Natural killer cell (primary cell): ENCODE measurements at places on chromosomes 3 and 15. TPM values are rescaled to one million over a fixed set of nuclear protein-coding genes. Genes with fewer than 3 reads are reported as not detected.

DNA sequence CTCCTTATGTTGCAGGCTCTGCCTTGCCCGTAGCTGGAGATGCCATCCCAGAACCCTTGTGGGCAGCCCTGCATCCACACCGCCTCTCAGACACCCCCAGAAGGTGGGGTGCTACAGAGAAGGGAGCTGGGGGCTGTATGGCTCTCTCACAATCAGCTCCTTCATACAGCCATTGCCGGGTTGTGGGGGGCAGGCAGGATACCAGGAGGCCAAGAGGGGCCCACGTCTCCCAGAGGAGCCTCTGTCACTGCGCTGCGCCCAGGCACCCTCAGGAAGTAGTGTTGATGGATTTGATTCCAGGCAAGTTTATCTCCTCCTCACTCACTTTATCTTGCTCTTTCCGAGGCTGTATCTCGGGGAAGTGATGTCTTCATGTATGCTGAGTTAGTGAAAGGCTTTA lies 171.6 kb downstream of the CHDH start:
- H3K36me3 ChIP-seq = no peaks in the 10 kb centered on the region
- no peaks in the 10 kb centered on the region for H3K4me1 ChIP-seq
- DNase-seq = no peak
- no peak overlapping the region for H3K27ac ChIP-seq
- H3K27me3 ChIP-seq = no peaks in the 10 kb centered on the region
- no peak overlapping the region for H3K4me3 ChIP-seq

DNA sequence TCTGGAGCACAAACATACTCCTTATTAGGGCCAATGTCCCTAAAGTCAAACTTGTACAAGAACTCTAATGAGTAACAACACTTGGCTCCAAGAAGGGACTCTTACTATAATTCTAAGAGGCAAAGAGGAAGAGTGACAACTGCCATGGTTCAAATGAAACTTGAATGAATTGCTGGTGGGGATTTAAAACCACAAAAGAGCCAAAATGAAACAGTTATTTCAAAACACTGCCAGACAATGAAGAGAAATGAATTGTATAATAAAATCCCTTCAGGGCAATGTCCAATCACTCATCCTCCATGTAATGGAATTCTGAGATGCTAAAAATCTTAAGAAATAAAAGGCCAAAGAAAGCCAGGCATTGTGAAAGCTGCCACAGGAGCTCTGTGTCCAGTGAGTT lies 14.2 kb downstream of the THRB start:
- H3K27ac ChIP-seq = no peak overlapping the region
- H3K27me3 ChIP-seq = no peaks in the 10 kb centered on the region
- DNase-seq = no peak
- no peaks in the 10 kb centered on the region for H3K4me1 ChIP-seq
- no peaks in the 10 kb centered on the region for H3K36me3 ChIP-seq

DNA sequence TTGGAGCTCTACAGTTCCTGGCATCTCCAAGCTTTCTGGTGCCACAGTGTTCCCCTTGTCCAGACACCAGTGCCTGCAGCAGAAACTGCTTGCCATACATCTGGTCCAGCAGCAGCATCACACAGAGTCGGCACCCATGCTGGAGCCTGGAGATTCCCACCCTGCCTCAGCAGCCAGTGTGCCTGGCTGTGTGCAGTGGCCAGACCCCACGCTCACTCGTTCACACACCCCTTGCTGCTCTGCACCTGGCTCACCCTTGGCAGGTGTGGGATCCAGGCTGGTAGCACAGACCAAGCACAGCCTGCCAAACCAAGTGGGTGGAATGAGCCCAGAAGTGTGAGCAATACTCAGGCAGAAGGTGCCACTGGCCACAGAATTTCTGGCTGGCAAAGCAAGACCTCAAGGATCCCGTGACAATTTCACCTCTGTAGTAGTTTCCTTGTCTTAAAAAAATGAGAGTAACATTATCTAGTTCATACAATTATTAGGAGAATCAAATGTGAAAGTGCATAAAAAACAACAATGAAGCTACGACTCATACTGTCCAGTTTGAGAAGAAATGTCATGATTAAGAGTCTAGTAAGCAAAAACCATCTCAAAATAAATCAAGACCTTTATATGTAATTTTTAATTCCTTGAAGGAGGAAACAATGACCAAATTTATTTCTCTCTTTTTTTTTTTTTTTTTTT lies 22.9 kb upstream of the ZBED2 start:
- H3K4me1 ChIP-seq = peaks cover 23% of the 10 kb centered on the region
- H3K4me3 ChIP-seq = no peak overlapping the region
- no peaks in the 10 kb centered on the region for H3K27me3 ChIP-seq
- H3K27ac ChIP-seq = peak overlapping the region; percentile 11

DNA sequence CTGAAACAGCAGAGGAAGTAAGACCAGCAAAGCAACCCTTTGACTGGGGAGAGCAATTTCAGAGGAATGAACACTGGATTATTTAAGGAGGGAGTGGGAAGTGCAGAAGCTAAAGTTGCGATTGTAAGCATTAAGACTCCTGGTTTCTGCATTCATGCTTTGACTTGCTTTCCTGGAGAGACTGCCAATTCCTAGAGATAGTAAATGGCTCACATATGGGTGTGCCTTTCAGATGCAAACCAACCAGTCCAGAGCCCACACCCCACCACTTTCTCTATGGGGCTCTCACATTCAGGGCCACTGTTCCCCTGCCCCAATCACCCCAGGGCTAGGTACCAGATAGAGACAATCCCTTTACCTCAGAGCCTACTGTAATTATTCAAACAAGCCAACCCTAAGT lies 200.9 kb upstream of the EIF1B start:
- DNase-seq = no peak
- H3K4me3 ChIP-seq = no peak overlapping the region
- no peaks in the 10 kb centered on the region for H3K27me3 ChIP-seq

DNA sequence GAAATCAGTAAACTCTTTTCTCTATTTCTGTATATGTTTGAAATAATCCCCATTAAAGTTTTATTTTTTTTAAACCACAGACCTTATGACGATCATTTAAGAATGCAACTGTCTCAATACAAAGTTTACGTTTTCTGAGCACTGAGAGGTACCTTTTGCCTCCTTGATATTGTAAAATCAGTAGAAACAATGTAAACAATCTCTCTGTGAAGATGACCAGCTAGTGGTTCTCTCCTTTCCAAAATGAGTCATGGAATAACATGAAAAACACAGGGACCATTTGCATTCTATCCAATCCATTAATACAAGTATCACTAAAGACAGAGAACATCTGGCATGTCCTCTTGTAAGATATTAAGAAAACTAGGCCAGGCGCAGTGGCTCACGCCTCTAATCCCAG lies 48.8 kb downstream of the RAD18 start:
- no peak for DNase-seq
- H3K4me3 ChIP-seq = no peak overlapping the region
- H3K36me3 ChIP-seq = peaks cover 7% of the 10 kb centered on the region
- no peak overlapping the region for H3K27ac ChIP-seq
- H3K4me1 ChIP-seq = no peaks in the 10 kb centered on the region

The CYP11A1 gene
- 5.1 TPM for total RNA-seq

DNA sequence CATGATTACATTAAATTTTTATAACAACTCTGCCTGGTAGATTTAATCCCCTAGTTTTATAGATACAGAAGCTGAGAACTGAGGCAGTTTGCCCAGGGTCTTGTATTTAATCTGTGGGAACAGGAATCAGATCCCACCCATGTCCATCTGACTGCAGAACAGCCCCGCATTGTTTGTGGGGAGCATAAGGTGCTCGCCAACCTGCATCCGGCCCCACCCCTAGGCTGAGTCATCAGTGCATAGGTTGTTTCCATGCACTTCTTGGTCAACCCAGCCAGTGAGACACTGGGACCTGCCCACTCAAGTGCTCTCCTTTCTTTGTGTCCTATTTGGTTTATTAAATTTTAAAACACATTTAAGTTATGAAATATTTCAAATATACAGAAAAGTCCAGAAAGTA lies 266.2 kb downstream of the OPA1 start:
- H3K4me1 ChIP-seq = no peaks in the 10 kb centered on the region
- no peaks in the 10 kb centered on the region for H3K27me3 ChIP-seq
- no peak overlapping the region for H3K27ac ChIP-seq
- DNase-seq = no peak
- no peaks in the 10 kb centered on the region for H3K36me3 ChIP-seq
- H3K4me3 ChIP-seq = no peak overlapping the region

The CGNL1 gene
- total RNA-seq = not detected

The EPM2AIP1 gene
- total RNA-seq = 33.7 TPM

- H3K36me3 ChIP-seq = no peaks in the 10 kb centered on the region
- no peaks in the 10 kb centered on the region for H3K4me1 ChIP-seq
- H3K27me3 ChIP-seq = no peaks in the 10 kb centered on the region
- DNase-seq = no peak
- no peak overlapping the region for H3K4me3 ChIP-seq
- H3K27ac ChIP-seq = no peak overlapping the region
These were observed 686.2 kb upstream of the NR2F2 start for GRCh38 chr15:95644100-95644875.

- no peak overlapping the region for H3K4me3 ChIP-seq
- H3K36me3 ChIP-seq = no peaks in the 10 kb centered on the region
- no peaks in the 10 kb centered on the region for H3K27me3 ChIP-seq
- H3K27ac ChIP-seq = no peak overlapping the region
- DNase-seq = no peak
- H3K4me1 ChIP-seq = no peaks in the 10 kb centered on the region
These were observed 77.3 kb downstream of the CPNE4 start for GRCh38 chr3:131957511-131957910.

The RBM5 gene
- 401 TPM for total RNA-seq

The PPARG gene
- total RNA-seq = not detected

DNA sequence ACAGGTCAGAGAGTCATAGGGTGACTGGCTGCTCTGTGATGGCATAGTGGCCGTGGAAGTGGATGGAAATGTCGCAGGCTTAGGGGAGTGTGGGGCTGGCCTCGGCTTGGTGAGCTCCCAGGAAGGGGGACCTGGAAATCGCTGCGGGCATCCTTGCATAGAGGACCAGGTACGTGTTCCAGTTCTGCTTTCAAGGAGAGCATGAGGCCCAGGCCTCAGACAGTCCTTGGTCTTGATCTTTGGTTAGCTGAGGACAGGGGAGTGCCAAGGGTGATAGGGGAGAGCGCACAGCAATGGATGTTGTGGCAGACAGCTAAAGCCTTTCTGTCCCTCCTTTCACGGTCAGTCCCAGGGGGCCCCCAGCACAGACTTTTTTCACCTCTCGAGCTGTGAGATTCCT lies 110.5 kb downstream of the SNRPN start:
- no peaks in the 10 kb centered on the region for H3K4me1 ChIP-seq
- DNase-seq = no peak
- peaks cover 41% of the 10 kb centered on the region for H3K36me3 ChIP-seq
- H3K27ac ChIP-seq = no peak overlapping the region
- no peak overlapping the region for H3K4me3 ChIP-seq

- no peak overlapping the region for H3K27ac ChIP-seq
- H3K36me3 ChIP-seq = peaks cover 3% of the 10 kb centered on the region
- no peaks in the 10 kb centered on the region for H3K27me3 ChIP-seq
- no peak overlapping the region for H3K4me3 ChIP-seq
- no peak for DNase-seq
These were observed 129.8 kb downstream of the DLG1 start for GRCh38 chr3:197168606-197169005.

GRCh38 chr3:126577261-126577660 lies 18.5 kb upstream of the C3orf22 start:
- no peaks in the 10 kb centered on the region for H3K36me3 ChIP-seq
- H3K4me3 ChIP-seq = no peak overlapping the region
- DNase-seq = no peak
- H3K27me3 ChIP-seq = no peaks in the 10 kb centered on the region
- H3K27ac ChIP-seq = no peak overlapping the region

The CSPG4 gene
- 0.09 TPM for total RNA-seq

The SQOR gene
- total RNA-seq = 22.8 TPM

DNA sequence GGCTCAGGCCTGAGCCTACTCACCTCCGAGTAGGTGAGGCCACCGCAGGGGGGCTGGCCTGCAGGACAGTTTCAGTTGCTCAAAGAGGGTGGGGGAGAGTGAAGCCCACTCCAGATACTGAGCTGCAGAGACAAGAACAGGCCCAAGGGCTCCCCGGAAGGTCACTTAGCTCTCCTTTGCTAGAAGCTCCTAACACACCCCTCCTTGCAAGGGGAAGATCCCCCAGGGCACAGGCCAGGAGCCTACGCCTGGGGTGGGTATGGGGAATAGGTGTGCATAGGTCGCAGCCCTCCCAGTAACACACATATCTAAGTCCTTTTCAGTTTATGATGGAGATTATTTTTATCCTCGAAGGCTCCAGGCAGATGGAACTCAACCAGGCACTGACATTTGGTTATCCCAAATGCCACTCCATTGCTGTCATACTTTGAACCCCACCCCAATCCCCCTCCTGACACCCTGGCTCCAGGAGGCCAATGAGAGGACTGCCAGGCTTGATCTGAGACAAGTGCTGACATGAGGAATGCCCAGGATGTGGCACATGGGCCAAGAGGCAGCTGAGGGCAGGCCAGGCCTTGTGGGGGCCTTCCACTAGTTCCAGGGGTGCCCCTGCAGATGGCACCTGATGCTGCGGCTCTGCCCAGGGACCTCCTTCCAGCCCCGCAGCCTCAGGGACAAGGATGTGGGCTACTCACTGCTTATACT lies 1.1 kb upstream of the MUSTN1 start:
- no peak overlapping the region for H3K4me3 ChIP-seq
- no peaks in the 10 kb centered on the region for H3K27me3 ChIP-seq
- H3K4me1 ChIP-seq = peaks cover 53% of the 10 kb centered on the region

The MYRIP gene
- total RNA-seq = not detected

DNA sequence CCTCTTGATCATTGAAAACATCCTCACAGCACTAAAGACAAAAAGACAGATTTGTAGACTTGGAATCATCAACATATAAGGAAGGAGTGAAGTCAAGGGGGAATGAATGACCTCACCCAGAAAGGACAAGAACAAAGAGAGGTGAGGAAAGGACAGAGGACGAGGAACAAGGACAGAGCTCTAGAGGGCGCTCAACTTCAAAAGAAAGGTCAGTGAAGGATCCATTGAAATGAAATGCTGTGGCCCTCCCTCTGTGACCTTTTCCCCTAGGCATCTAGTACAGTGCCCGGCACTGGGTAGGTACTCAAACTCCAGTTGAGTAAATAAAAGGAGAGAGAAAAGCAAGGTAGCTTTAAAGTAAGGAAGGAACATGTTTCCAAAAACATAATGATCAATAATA lies 2.6 kb downstream of the ATP8B4 start:
- H3K4me1 ChIP-seq = peaks cover 55% of the 10 kb centered on the region
- no peak for DNase-seq
- no peak overlapping the region for H3K27ac ChIP-seq
- H3K27me3 ChIP-seq = no peaks in the 10 kb centered on the region
- H3K4me3 ChIP-seq = no peak overlapping the region

GRCh38 chr15:65318870-65319356 lies 14.4 kb downstream of the RNU5B-1 start:
- H3K4me1 ChIP-seq = no peaks in the 10 kb centered on the region
- no peaks in the 10 kb centered on the region for H3K36me3 ChIP-seq
- DNase-seq = peak; percentile 71
- H3K4me3 ChIP-seq = no peak overlapping the region
- H3K27me3 ChIP-seq = peaks cover 5% of the 10 kb centered on the region
- H3K27ac ChIP-seq = no peak overlapping the region
